ENCODE measurements at places on chromosomes 5 and 9. TPM values are rescaled to one million over a fixed set of nuclear protein-coding genes. Genes with fewer than 3 reads are reported as not detected.

The KCNN2 gene
- not detected for total RNA-seq

The GRAMD2B gene
- total RNA-seq = 9.2 TPM

The SLCO6A1 gene
- not detected for total RNA-seq

The ADGRD2 gene
- not detected for total RNA-seq

The C5orf52 gene
- not detected for total RNA-seq

The EGR1 gene
- 84.8 TPM for total RNA-seq

DNA sequence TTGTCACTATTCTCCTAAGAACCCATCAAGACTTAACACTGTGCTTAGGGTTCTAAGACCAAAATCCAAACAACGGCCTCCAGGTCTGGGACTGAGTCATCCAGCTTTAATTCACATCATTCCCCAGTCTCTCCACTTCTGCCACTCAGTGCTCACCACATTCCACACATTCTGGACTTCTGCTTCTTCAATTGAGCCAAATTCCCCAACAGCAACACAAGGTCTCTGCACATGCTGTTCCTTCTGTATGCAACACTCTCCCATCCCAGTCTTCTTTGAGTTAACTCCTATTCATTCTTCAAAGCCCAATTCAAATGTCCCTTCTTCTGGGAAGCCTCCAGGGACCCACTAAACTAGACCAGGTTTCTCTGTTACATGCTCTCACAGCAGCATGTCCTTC, 97.8 kb downstream of the GPR21 start:
- H3K27me3 ChIP-seq = no peaks in the 10 kb centered on the region
- H3K27ac ChIP-seq = no peak overlapping the region
- no peak overlapping the region for H3K4me3 ChIP-seq

DNA sequence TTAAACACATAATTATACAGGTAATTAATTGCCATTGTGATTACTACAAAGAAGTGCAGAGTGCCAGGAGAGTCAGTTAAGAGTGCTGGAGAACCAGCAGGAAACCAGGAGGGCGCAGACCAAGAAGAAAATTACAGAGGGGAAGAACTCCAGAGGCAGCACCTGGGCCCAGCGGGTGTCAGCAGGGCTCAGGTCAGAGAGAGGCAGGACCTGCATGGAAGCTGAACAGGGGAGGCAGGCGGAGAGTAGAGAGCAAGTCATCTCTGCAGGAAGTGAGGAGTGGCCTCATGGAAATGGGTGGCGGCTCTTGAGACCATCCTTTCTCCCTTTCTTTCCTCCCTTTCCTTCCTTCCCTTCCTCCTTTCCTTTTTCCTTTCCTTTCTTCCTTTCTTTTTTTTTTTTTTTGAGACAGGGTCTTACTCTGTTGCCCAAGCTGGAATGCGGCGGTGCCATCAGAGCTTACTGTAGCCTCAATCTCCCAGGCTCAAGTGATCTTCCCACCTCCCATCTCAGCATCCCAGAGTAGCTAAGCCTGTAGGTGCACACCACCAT, 4.0 kb upstream of the ZBTB34 start:
- no peak for DNase-seq
- no peak overlapping the region for H3K27ac ChIP-seq
- no peaks in the 10 kb centered on the region for H3K27me3 ChIP-seq
- no peak overlapping the region for H3K4me3 ChIP-seq

DNA sequence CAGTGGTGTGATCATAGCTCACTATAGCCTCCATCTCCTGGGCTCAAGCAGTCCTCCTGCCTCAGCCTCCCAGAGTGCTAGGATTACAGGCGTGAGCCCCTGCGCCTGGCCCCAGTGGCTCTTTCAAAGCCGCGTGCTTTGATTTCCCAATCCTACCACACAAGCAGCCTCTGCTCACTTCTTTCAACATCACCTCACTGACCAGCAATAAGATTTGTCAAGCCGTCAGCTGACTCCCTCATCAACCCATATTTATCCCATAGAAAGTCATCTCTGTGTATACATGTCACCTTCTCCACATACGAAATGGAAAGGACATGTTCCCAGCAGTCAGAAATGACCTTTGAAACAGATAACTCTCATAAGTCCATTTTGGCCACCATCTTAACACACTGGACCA, 26.0 kb downstream of the SLC31A2 start:
- H3K27me3 ChIP-seq = no peaks in the 10 kb centered on the region
- no peak for DNase-seq
- no peaks in the 10 kb centered on the region for H3K4me1 ChIP-seq
- no peak overlapping the region for H3K4me3 ChIP-seq
- H3K36me3 ChIP-seq = peaks cover 87% of the 10 kb centered on the region

DNA sequence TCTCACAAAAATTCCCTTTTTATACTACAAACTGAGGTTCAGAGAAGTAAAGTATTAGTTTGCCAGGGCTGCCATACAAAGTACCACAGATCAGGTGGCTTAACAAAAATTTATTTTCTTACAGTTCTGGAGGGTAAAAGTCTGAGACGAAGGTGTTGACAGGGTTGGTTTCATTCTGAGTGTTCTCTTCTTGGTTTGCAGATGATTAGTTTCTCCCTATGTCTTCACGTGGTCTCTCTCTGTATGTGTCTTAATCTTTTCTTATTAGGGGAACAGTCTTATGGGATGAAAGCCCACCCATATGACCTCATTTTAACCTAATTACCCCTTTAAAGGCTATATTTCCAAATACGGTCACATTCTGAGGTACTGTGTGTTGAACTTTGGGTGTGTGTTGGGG, 274.2 kb downstream of the BRINP1 start:
- no peaks in the 10 kb centered on the region for H3K36me3 ChIP-seq
- no peak for DNase-seq
- H3K27ac ChIP-seq = no peak overlapping the region

GRCh38 chr9:35277628-35278359, 116.0 kb downstream of the UNC13B start:
- H3K27me3 ChIP-seq = no peaks in the 10 kb centered on the region
- H3K4me1 ChIP-seq = no peaks in the 10 kb centered on the region
- DNase-seq = no peak
- no peak overlapping the region for H3K4me3 ChIP-seq
- H3K27ac ChIP-seq = no peak overlapping the region

DNA sequence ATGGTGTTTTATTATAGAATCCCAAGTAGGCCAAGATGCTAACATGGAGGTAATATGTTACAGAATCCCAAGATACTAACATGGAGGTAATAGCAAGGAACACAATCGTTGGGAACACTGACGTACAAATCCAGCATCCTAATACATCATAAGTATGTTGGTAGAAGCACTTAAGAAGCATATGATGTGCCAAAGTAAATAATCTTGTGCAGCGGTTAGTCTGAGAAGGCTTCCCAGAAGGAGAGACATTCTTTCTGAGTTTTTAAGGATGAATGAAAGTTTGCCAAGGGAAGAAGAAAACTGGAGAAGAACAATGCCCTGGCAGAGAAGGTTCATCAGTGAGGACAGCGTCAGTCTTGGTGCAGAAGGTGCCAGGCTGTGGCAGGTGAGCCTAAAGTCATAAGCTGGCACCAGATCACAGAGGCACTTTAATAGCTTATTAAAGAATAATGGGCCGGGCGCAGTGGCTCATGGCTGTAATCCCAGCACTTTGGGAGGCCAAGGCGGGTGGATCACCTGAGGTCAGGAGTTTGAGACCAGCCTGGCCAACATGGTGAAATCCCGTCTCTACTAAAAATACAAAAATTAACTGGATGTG, 294.5 kb upstream of the PIK3R1 start:
- H3K4me1 ChIP-seq = no peaks in the 10 kb centered on the region
- H3K4me3 ChIP-seq = no peak overlapping the region
- DNase-seq = no peak
- no peak overlapping the region for H3K27ac ChIP-seq

DNA sequence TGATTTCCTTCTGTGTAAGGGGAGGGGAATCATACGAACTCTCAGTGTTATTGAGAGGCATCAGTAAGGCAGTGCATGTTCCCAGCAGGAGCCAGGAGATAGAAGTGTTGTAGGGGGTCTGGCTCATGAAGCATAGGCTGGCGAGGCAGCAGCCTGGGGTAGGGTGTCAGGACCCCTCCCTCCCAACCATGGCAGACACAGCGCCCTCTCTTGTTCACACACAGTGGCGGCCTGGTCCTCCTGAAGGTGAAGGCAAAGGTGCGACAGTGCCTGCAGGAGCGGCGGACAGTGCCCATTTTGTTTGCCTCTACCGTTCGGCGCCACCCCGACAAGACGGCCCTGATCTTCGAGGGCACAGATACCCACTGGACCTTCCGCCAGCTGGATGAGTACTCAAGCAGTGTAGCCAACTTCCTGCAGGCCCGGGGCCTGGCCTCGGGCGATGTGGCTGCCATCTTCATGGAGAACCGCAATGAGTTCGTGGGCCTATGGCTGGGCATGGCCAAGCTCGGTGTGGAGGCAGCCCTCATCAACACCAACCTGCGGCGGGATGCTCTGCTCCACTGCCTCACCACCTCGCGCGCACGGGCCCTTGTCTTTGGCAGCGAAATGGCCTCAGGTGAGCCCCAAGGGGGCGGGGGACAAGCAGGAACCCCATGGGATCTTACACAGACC, 4.7 kb downstream of the SLC27A4 start:
- H3K27me3 ChIP-seq = no peaks in the 10 kb centered on the region
- H3K4me3 ChIP-seq = no peak overlapping the region
- peaks cover 11% of the 10 kb centered on the region for H3K4me1 ChIP-seq
- H3K36me3 ChIP-seq = peaks cover 53% of the 10 kb centered on the region

DNA sequence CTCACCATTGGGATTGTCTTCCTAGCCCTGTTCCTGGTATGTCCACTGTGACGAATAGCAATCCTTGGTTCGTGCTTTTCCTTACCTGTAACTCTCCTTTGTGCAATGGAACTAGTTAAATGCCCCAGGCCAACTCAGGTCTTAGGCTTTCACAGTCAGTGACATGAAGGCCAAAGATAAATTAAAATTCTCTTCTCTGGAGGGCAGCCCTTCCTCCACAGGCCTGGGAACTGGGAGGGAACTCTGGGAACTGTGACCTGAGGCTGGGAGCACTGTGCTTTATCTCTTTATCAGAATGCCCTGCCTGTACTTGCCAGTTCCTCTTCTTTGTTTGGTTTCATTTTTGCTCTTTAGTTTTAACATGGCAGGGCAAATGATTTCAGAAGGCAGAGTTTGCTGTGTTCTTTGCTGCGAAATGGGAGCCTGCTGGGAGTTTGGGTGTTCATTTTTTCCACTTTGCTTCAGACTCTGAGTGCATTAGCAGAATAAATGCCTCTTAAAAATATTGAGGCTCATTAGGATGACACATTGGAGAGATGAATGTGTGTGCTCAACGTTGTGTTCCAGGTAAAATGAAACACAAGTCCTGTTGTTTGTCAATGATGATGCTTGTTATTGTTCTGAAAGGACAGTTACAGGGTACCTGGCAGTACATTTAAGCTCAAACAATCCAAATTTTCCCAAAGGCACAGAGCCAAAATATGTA, 118.1 kb downstream of the NUDT12 start:
- H3K27me3 ChIP-seq = no peaks in the 10 kb centered on the region
- no peaks in the 10 kb centered on the region for H3K36me3 ChIP-seq
- H3K4me3 ChIP-seq = no peak overlapping the region
- no peak overlapping the region for H3K27ac ChIP-seq

GRCh38 chr5:72470826-72471225, 36.4 kb downstream of the ZNF366 start:
- no peak for DNase-seq
- H3K27me3 ChIP-seq = no peaks in the 10 kb centered on the region
- H3K36me3 ChIP-seq = no peaks in the 10 kb centered on the region
- no peak overlapping the region for H3K27ac ChIP-seq
- H3K4me3 ChIP-seq = no peak overlapping the region

- peaks cover under 1% of the 10 kb centered on the region for H3K4me1 ChIP-seq
- no peaks in the 10 kb centered on the region for H3K27me3 ChIP-seq
- H3K4me3 ChIP-seq = no peak overlapping the region
- no peaks in the 10 kb centered on the region for H3K36me3 ChIP-seq
These were observed 59.5 kb downstream of the MVB12B start for GRCh38 chr9:126386088-126386487.

DNA sequence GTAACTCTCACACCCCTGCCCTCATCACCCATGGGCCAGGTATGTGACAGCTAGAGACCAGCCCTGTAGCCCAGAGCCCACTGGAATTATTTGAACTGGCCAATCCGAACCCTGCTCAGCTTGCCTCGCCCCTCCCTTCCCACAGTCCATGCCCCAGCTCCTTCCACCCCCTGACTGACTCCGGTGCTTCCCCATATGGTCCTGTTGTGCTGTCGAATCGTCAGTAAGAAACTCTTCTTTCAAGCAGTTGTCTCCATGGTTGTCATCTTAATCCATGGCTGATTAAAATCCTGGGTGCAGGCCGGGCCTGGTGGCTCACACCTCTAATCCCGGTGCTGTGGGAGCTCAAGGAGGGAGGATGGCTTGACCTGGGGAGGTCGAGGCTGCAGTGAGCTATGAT, 118.5 kb downstream of the COL23A1 start:
- no peaks in the 10 kb centered on the region for H3K27me3 ChIP-seq
- no peak overlapping the region for H3K27ac ChIP-seq
- no peak overlapping the region for H3K4me3 ChIP-seq
- H3K36me3 ChIP-seq = no peaks in the 10 kb centered on the region
- no peak for DNase-seq
- H3K4me1 ChIP-seq = peaks cover 4% of the 10 kb centered on the region

- H3K4me1 ChIP-seq = no peaks in the 10 kb centered on the region
- H3K27me3 ChIP-seq = peaks cover 2% of the 10 kb centered on the region
- H3K36me3 ChIP-seq = no peaks in the 10 kb centered on the region
- H3K4me3 ChIP-seq = no peak overlapping the region
- no peak for DNase-seq
- no peak overlapping the region for H3K27ac ChIP-seq
These were observed 6.8 kb upstream of the CEP120 start for GRCh38 chr5:123429993-123430392.

DNA sequence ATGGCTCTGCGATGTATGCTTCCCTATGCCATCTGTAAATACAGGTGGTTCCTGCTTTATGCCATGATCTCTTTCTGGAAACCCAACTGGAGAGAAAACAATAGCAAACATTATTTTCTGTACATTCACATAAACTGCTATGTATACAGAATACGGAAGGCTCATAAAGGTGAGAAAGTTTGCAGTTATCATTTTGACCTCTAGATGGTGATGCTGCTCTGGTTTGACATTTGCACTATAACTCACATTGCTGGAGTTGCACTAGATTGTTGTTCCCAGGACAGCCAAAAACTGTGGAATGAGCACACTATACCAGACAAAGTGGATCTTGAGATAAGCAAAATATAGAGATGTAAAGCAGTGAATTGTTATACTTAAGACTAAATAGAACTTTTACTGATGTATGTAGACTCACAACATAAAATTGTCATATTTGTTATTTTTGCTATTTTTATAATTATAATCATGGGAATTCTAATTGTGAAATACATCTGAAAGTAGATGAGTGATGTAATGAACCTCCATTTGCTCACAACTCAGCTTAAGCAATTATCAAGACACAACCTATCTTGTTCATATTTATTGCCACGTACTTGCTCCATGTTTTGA, 246.5 kb downstream of the PTPRD start:
- H3K36me3 ChIP-seq = no peaks in the 10 kb centered on the region
- H3K4me3 ChIP-seq = no peak overlapping the region
- no peak overlapping the region for H3K27ac ChIP-seq
- no peak for DNase-seq

GRCh38 chr5:172540099-172540870, 86.0 kb upstream of the SH3PXD2B start:
- H3K27ac ChIP-seq = no peak overlapping the region
- H3K4me1 ChIP-seq = no peaks in the 10 kb centered on the region
- no peaks in the 10 kb centered on the region for H3K27me3 ChIP-seq
- no peaks in the 10 kb centered on the region for H3K36me3 ChIP-seq
- no peak overlapping the region for H3K4me3 ChIP-seq

Measured in natural killer cell (primary cell).